ENCODE measurements at places on chromosomes 6 and 20.

DNA sequence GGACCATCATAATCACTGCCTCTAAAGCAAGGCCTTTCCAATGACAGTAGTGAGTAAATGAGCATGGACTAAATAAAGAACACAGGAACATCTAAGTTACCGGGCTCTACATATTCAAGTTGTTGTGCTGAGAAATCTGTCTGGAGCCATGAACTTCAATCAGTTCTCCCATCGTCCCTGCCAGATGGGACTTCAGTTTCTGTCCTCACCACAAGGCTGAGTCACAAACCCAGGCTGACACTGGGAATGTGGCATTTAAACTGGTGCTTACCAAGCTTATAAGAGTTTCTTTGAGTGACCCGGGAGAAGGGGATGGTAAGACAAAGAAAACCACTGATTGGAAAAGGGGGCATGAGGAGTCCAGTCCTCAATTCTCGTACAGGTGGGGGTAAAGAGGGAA lies 497.0 kb downstream of the MAFB start:
- no peak for DNase-seq

DNA sequence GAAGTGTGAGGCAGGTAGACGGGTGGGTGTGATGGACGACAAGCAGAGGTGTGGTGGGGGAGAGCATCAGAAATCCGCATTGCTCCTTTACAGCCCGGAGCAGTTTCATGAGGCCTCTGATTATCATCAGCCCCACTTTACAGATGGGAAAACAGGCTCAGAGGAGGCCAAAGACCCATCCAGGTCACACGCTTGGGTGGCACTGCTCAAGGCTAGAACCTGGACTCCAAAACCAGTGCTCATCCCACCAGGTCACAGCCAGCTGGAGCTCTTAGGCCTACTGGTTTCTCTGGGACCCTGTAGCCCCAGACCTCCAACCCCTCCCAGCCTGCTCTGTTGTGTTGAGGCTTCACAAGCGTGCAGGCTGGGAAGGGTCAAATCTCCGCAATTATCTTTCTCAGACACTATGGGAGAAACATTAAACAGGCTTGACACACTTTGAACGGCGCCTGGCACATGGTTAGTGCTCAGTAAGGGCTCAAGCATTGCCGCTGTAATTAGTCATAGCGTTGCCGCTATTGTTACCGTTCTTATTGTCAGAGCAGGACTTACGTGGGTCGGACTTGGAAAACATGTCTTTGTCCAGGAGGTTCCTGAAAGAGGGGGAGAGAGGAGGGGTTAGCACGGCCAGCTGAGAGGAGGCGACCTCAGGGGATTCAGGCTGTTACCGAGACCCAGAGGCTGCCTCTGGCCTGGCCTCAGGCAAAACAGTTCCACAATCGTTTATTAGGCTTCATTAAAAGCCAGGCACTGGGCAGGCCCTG lies 16.6 kb downstream of the CPNE5 start:
- no peak for DNase-seq

DNA sequence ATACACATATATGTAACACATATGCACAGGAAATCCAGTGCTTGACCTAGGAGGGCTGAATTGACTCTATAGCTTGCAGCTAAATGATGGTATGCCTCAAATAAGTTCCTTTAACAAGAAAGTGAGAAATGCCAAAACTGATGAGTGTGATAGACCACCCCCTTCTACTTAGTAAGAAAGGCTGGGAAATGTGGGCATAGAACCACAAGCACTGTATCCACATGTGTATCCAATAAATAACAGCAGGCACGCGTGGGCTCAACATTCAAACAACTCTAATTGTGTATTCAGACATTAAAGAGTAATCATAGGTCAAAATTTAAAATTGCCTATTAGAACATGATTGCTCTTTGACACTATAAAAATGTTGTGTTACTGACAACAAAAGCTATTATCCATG lies 54.1 kb downstream of the FAM83B start:
- DNase-seq: no peak

DNA sequence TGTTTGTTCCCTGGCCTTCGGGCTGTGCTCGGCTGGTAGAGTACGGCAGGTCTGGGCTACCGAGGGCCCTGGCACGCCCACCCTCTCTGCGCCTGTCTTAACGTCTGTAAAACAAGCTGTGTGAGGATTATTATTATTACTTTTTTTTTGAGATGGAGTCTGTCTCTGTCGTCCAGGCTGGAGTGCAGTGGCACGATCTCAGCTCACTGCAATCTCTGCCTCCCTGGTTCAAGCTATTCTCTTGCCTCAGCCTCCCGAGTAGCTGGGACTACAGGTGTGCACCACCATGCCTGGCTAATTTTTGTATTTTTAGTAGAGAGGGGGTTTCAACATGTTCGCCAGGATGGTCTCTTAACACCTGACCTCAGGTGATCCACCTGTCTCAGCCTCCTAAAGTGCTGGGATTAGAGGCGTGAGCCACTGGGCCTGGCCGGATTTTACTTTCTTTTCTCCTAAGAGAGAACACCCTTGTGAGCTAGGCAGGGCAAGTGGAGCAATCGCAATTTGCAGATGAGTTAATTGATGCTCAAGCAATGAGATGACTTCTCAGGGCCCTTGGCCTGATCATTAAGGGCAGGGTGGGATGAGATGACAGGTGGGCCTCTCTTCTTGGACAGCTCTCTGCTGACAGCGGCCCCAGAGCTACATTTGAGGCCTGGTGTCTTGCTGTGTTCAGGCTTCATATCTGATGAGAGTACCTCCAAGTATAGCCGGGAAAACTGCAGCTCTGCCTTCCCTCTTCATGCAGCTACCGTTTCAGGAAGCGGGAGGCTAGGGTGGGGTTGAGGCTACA lies 859 bp upstream of the SMIM29 start:
- DNase-seq: no peak

- no peak for DNase-seq
Measured at GRCh38 chr6:75101896-75102295, 104.0 kb downstream of the COL12A1 start.

GRCh38 chr20:24378661-24379483 lies 90.6 kb upstream of the SYNDIG1 start:
- no peak for DNase-seq

Measured in Jurkat, Clone E6-1 (cell line).